Endothelial cell of umbilical vein (primary cell): ENCODE measurements at places on chromosomes 5 and 9. TPM values are rescaled to one million over a fixed set of nuclear protein-coding genes. Genes with fewer than 3 reads are reported as not detected.

DNA sequence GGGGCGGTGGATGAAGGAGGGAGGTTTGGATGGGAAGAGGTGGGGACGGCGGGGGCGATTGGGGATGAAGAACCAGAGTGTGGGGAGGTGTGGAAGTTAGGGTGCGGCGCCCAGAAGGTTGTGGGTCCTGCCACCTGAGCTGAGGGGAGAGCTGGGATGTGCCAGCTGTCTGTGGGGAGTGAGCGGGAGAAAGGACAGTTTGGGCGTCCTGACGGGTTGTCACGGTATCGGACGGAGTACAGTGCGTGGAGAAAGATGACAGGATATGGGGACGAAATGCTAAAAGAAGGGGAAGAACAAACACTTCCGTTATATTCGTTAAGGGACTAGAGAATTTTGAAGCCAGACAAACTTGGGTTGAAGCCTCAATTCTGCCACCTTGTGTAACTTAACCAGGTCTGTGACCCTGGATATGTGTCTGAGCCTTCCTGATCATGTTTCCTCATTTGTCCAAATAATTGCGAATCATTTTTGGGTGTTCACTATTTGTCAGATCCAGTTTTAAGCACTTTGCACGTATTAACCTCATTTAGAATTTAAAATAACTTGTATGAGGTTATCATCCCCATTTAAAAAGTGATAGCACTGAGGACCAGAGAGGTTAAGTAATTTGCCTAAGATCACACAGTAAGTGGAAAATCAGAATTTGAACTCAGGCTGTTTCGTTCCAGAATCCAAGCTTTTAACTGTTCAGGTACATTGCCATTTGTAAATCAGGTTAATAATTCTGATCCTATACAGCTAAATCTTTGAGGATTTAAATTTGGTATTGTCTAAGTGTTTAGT, 689 bp downstream of the CNTRL start:
- DNase-seq, result no peak

- no peak for DNase-seq
Observed at GRCh38 chr5:149363936-149364335, 6.1 kb downstream of the PCYOX1L start.

- no peak for DNase-seq
Observed at GRCh38 chr5:102891175-102891574, 136.1 kb downstream of the PAM start.

DNA sequence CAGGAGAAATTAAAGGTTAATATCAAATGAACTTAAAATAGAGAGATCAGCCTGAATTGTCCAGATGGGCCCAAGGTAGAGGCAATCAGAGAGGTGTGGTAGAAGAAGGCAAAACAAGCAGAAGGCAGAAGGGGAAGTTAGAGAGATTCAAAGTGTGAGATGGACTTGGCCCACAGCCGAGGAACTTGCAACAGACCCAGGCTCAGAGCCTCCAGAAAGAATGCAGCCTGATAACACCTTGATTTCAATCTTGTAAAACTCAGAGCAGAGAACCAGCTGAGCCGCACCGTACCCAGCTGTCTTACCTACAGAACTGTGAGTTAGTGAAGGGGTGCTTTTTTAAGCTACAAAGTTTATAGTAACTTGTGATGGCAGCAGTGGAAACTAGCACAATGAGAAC, 190.9 kb downstream of the RFK start:
- no peak for DNase-seq

DNA sequence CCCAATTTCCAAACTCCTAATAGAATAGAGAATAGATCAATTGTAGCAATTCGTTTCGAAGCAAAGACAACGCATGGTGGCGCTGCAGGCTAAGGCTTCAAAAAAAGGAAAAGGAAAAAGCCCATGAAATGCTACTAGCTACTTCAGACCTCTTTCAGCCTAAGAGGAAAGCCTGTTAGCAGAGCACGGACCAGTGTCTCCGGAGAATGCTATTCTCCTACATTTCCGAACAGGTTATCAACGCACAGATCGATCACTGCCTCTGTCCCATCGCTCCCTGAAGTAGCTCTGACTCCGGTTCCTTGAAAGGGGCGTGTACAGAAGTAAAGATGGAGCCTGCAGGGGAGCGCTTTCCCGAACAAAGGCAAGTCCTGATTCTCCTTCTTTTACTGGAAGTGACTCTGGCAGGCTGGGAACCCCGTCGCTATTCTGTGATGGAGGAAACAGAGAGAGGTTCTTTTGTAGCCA, at the start of gene PCDHB15:
Gene PCDHB15, plus strand, starts transcription at position 146 of the 468 bp plus-strand sequence. Its CDS starts 184 bp downstream, at position 330.
- DNase-seq, result peak; percentile 8

- peak; percentile 95 for DNase-seq
Observed at GRCh38 chr5:141968914-141969608, at the start of gene RNF14. TSS of gene RNF14 (plus strand) at chr5:141969105. CDS start at chr5:141973589, 4,484 bp downstream.

GRCh38 chr5:67957374-67957773, 258.2 kb upstream of the PIK3R1 start:
- no peak for DNase-seq

GRCh38 chr9:113187929-113188595, 33.0 kb downstream of the FKBP15 start:
- peak; percentile 62 for DNase-seq

- no peak for DNase-seq
Observed at GRCh38 chr5:33936381-33937016, at the start of gene RXFP3. TSS of gene RXFP3 (plus strand) at chr5:33936386. CDS start at chr5:33936741, 355 bp downstream.

DNA sequence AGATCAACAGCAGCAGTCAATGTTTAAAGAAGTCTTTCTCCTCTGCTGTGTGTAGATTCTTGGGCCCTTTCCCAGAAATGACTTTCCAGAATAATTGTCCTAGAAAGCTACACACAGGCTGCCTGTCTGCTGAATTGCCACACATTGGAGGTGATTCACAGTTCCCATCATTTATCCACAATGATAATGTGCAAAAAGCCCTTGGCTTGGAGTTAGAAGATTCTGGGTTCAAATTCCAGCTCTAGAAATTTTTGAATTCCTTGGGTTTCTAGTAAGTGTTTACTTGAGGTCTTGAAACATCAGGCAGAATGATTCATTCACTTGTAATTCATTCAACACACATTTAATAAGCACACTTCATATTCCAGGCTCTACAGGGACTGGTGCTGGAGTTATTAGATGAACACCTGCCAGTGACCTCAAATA, 28.6 kb upstream of the EPB41L4B start:
- DNase-seq, result no peak

GRCh38 chr5:76986825-76987526, 34.1 kb downstream of the CRHBP start:
- no peak for DNase-seq

DNA sequence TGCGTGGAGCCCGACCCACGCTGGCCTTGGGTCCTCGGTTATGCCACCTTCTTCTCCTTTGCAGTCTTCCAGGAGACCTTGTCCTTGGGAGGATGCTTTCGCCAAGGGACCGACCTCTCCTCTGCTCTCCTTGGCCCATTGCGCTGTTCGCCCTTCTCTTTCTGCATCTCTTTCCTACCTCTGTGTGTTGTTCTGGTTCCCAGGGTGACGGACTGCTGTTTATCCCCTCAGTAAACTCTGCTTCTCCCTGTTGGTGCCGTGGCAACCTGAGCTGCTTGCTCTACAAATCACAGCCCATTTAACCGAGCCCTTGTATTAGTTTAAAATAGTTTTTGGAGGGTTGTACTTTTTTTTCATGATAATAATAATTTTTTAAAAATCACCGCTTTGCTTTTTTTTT, 97.9 kb downstream of the DAPK1 start:
- no peak for DNase-seq

GRCh38 chr5:94407023-94407422, 211.4 kb downstream of the KIAA0825 start:
- DNase-seq, result no peak

- no peak for DNase-seq
Observed at GRCh38 chr5:2105141-2105540, 222.4 kb upstream of the IRX4 start.

GRCh38 chr5:57754616-57755015, 272.0 kb upstream of the ACTBL2 start:
- DNase-seq, result no peak

DNA sequence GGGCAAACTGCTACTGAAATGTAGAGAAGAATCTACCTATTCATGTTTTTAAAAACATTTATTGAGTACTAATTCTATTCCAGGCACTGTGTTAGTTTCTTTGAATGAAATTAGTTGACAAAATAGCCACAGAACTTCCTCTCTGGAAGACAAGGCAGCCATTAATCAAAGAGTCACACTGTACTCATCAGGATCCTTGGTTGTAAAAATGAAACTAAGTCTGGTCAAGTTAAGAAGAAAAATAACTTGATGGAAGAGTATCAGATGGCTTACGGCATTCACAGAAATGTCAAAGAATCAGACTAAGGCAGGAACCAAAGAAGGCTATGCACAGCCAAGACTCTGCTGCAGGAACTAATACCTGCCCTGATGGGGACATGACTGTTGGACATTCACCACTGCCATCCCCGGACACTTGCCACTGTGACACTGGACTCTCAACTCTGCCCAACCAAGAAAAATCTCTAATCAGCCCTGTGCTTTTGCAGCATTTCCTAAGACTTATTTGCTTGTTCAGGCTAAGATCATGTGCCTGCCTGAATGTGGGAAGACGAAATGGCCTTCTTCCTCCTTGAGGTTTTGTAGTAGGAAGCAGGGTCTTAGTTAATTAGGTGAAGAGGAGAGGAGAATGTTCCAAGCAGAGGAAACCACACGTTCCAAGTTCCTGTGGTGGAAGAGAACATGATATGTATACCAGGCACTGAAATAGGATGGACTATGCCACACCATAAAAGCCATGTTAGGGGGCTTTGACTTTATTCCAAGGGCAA, 23.3 kb upstream of the NDUFB6 start:
- DNase-seq, result no peak

DNA sequence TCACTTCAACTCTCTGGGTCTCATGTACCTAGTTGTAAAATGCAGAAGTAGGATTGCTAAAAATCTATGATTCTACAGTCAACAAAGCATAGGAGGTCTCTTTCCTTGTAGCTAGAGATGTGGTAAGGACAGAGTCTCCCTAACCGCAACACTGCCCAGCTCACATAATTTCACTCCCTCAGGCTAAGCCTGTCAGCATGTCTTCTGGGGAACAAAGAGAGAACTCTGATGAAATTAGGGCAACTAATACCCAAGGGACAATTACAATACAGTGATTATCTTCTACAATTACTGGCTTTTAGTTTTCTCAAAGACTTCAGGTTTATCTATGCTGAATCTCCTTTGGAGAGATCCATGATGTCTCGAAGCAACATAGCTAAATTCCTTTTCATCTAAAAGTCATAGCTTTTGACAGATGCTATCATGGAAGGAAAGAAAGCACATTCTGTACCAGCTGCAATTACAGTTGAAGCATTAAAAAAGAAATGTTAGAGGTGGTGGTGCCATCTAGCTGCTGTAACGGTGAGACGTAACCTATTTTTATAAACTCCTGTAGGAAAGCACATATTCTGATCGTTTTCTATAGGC, 141.1 kb upstream of the TARS1 start:
- DNase-seq, result peak; percentile 79

DNA sequence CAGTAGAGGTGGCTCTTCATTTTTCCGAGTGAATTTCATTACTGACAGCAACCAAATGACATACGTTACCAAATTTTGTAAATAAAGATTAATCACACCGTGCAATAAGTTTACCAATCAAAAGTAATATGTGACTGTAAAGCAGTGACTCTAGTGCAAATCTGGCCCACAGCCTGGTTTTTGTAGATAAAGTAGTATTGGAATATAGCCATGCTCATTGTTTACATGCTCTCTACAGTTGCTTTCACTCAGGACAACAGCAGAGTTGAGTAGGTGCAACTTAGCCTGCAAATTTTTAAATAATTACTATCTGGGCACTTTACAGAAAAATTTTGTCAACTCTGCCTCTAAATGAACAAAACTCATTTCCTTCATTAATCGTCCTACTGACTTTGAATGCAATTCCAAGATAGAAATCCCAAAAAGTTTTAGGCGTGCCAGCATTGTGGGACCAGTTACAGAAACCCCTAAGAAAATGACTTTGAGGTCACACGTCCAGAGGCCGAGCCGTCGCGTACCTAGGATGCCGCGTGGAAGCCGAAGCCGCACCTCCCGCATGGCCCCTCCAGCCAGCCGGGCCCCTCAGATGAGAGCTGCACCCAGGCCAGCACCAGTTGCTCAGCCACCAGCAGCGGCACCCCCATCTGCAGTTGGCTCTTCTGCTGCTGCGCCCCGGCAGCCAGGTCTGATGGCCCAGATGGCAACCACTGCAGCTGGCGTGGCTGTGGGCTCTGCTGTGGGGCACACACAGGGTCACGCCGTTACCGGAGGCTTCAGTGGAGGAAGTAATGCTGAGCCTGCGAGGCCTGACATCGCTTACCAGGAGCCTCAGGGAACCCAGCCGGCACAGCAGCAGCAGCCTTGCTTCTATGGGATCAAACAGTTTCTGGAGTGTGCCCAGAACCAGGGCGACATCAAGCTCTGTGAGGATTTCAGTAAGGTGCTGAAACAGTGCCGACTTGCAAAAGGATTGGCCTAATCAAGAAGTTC, 180.7 kb upstream of the TLE4 start:
- DNase-seq, result no peak

DNA sequence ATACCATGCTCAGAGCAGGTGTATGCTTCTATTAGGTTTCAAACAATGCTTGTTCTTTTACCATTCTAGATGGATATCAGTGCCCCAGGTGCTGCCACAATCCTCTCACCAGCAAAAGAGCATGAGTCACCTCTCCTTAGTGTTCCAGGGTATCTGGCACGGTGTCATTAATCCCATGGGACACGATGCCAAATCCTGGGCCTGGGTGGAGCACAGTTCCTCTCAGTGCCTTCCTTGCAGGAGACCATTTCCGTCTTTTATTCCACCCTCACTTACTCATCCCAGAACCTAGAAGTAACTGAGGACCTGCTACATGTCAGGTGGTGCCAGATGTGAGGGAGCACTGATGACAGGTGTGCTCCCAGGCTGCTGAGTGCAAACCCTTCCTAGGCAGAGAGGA, 1.3 kb upstream of the OR13J1 start:
- DNase-seq, result no peak

GRCh38 chr9:134725605-134725940, 84.0 kb downstream of the COL5A1 start:
- DNase-seq, result no peak

GRCh38 chr5:35383041-35383440, 152.8 kb upstream of the PRLR start:
- DNase-seq, result no peak

GRCh38 chr5:90182726-90183125, 226.8 kb downstream of the CETN3 start:
- no peak for DNase-seq

- DNase-seq, result peak; percentile 63
Observed at GRCh38 chr5:58628626-58629025, 45.8 kb downstream of the RAB3C start.

- no peak for DNase-seq
Observed at GRCh38 chr5:127806776-127807175, 103.6 kb downstream of the CCDC192 start.

Gene SNCAIP
- polyA plus RNA-seq, result 12.0 and 13.1 TPM in 2 replicates

Gene EFNA5
- 9.9 and 13.6 TPM in 2 replicates for polyA plus RNA-seq

Gene ARHGAP26
- 2.1 and 3.1 TPM in 2 replicates for polyA plus RNA-seq

Gene ASS1
- 12.4 and 14.9 TPM in 2 replicates for polyA plus RNA-seq

Gene EMB
- not detected in 2 replicates for polyA plus RNA-seq

Gene PRRX2
- polyA plus RNA-seq, result 0.19 and 0.30 TPM in 2 replicates

Gene LOX
- polyA plus RNA-seq, result 39.0 and 43.5 TPM in 2 replicates

Gene SMIM33
- polyA plus RNA-seq, result not detected in 2 replicates

Gene DOCK2
- 0.37 and 0.62 TPM in 2 replicates for polyA plus RNA-seq

Gene SOX30
- not detected in 2 replicates for polyA plus RNA-seq

Gene FAM114A2
- 7.7 and 9.6 TPM in 2 replicates for polyA plus RNA-seq
